Glomerular endothelial cell (primary cell): ENCODE measurements at places on chromosomes 5 and 9.

DNA sequence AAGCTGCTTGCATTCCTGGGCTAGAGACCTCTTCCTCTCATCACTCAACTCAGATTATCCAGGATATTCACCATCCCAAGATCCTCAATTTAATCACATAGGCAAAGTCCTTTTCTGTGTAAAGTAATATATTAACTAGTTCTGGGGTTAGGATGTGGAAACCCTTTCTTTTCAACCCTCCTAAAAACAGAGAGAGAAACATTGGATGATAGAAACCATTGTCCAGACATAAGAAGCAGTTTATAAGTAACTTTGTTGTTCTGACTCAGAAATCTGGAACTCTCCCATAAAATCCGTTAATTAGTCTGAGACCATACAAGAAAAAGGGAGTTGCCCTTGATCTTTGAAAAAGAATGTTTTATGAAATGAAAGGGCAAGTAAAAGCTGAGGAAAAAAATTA, 817.1 kb upstream of the CDH9 start:
- no peak for DNase-seq

DNA sequence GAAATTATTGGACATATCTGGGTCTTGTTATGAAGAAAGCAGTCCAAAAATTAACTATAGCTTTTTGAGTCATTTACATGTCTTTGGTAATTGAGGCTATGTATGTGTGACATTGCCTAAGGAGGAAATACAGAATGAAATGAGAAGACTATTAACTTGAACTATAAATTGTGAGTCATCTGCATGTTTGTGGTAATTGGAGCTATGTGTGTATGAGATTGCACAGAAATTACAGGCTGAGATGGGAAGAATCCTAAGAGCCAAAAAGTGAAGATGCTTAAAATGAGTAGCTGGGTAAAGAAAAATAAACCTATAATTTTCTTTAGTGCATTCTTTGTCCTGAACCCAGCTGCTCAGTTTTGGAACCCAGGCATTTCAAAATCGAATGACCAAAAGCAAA, 747.6 kb upstream of the EDIL3 start:
- no peak for DNase-seq

DNA sequence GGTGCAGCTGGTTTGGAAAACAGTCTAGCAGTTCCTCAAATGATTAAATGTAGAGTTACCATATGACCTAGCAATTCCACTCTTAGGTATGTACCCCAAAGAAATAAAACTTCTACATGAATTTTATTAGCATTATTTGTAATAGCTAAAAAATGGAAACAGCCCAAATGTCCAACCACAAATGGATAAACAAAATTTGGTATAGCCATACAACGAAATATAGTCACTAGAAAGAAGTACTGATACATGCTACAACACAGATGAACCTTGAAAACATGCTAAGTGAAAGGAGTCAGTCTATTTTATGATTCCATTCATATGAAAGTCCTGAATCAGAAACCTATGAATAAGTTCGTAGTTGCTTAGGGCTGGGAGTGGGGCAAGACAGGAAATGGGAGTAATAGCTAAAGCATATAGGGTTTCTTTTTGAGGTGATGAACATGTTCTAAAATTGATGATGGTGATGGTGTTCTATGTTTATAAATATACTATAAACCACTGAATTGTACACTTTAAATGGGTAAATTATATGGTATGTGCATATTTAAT, 6.3 kb downstream of the GDF9 start:
- DNase-seq: no peak

DNA sequence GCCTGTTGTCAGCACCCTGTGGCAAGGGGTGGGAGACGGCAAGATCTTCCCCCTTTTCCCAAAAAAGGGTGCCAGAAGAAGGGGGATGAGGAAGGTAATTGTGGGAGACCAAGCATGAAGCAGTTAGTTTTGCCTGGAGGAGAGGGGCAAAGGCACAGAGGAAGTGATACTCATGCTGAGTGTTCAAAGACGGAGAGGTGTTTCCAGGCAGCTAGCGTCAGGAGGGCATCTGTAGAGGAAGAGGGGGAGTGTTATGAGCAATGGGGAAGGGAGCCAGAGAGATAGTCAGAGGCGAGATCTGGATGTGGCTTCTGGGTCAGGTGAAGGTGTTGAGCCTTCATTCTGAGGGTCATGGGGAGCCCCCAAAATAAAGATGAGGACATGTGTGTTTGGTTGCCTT, 26.9 kb upstream of the ADAM19 start:
- DNase-seq: no peak

GRCh38 chr5:140347360-140347759, 957 bp upstream of the HBEGF start:
- DNase-seq: no peak

DNA sequence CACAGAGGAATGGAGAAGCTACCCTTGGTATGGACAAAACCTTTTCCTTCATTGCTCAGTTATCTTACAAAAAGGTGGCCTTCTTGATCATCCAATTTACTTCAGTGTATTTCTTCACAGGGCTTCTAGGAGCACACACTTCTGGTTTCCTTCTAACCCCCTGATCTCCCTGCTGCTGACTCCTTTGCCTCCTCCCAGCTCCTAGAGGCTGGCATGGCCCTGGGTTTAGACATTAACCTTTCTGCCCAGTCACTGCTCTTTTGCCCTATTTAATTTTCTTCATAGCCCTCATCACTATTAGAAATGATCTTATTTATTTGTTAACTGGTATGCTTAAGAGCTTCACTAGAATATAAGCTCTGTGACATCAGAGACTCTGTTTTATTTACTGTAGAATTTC, 63.2 kb downstream of the ANKRD55 start:
- DNase-seq: no peak

DNA sequence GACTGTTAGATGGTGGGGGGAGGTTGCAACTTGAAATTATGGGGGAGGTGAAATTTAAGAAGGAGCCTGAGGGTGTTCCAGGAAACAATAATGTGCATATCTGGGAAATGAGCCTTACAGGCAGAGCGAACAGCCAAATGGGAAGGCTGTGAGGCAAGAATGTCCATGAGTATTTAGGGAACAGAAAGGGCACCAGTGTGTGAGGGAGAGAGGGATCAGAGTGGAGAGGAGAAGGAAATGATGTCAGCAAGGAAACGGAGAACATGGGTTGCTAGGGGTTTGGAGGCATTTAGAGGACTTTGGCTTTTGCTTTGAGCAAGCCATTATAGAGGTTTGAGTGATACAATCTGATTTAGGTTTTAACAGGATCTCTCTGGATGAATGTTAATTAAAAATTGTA, 285.4 kb downstream of the TLE4 start:
- no peak for DNase-seq

GRCh38 chr5:140035881-140036280, 7.2 kb downstream of the NRG2 start:
- no peak for DNase-seq

GRCh38 chr5:150763023-150763769, 4.4 kb upstream of the DCTN4 start:
- no peak for DNase-seq

GRCh38 chr5:129899454-129899853, 4.8 kb upstream of the CHSY3 start:
- DNase-seq: no peak

DNA sequence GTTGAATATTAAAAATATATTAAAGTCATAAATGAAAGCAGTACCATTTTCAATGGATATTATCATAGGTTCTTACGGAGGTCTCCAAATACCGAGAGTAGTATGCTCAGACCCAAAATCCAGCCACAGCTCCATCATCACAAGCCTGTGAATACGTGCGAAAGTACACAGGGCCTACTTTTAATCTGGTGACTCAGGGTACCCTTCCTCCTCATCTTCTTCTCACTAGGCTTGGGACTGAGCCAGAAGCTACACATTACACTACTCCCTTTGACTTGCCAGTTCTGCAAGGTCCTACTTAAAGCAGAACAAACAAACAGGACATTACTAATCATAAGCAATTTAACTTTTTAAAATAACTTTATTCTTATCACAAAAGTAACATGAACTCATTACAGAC, 7.6 kb upstream of the RIC1 start:
- no peak for DNase-seq

- no peak for DNase-seq
Measured at GRCh38 chr5:96651047-96651446, 11.1 kb upstream of the CAST start.

DNA sequence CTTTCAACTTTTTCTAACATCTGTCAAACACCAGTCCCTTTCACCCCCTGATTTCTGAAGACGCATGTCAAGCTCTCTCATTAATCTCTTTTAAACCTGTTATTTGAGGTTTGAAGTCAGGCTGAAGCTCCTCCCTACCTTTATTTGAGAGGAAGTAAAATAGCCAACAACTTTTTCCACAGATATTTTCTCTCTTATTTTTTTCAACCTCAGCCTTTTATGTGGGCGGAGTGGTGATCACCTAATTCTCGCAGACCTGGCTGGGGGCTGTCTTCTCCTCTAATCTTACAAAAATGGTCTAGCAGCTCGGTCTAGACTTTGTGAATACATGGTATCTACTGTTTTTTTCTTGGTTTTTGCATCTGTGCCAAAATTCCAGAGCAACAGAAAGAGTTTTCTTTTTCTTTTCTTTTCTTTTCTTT, 395.7 kb upstream of the ACTBL2 start:
- no peak for DNase-seq

- no peak for DNase-seq
Measured at GRCh38 chr5:127358740-127359139, 68.1 kb downstream of the MEGF10 start.

DNA sequence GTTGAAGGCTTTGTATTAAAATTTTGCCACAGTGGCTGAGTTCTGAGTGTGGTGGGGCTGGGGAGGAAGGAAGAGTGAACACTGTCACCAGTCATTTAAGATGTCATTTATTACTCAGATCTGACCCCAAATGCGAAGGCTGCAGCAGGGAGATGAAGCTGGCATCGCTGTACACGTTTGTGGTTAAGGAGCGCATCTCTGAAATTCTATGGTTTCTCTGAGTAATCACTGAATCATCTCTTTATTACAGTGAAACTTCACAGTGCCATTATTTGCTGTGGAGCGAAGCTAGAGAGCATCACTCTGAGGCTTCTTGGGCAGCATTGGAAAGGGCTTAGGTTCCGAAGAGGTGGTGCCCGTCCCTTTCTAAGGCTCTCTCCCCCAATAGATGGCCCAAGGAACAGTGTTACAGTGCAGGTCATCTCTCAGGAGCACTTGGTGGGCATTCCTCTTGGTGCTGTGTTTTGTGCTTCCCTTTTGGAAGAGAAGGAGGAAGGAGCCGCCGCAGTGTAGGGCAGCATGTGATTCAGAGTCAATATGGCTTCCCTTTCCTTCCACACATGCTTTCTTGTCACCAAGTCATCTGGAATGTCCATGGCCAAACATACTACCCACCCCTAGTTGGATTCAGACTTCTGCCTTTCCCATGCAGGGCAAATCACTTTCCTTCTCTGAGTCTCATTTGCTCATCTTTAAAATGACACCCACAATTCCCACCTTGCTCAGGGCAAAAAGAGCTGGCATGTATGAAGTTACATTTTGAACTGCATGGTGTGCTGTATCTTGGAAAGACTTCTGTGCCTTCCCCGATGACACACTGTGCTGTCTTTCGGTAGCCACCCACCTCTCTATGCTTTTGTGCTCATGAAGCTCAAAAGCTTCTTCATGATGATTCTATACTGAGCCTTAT, 9.3 kb upstream of the TEX48 start:
- no peak for DNase-seq

DNA sequence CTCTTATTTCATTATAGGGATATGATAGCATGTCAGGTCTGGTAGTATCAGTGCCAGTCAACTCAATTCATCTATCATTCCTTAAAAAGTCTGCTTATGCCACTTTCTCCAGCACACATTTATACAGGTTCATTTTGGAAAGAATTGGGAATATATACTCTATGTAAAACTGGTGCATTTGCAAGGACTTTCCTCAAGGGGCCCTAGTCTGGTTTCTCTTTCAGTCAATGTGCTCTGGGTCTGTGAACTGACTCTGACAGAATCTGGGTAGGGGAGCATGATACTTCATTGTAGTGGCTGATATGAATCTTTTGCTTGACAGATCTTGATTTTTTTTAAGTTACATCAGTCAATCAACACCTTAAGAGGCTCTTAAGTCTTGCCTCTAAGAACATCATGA, 313.9 kb downstream of the HTR1A start:
- DNase-seq: no peak

DNA sequence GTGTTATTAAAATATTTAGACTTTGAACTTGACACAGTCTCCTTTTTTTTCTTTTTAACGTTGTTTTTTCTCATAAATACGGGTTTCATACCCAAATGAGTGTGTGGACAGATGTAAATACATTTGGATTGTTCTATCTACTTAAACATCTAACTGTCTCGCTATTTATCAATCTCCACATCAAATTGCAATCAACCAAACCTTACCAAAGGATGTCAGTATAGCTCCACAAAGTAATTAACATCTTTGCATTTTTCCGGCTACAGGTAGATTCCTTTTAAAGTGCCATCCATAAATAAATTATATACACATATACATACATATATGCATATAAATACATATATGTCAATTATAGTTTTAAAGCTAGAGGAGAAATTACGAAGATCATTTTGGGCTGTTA, 705 bp upstream of the CDH10 start:
- DNase-seq: no peak

- DNase-seq: no peak
Measured at GRCh38 chr5:82364497-82364896, 86.3 kb upstream of the RPS23 start.

- DNase-seq: no peak
Measured at GRCh38 chr5:132437604-132438266, 52.8 kb downstream of the IRF1 start.

GRCh38 chr5:59439303-59439702, 454.2 kb downstream of the PDE4D start:
- no peak for DNase-seq

GRCh38 chr9:94899464-94900221, 173.1 kb downstream of the AOPEP start:
- no peak for DNase-seq

DNA sequence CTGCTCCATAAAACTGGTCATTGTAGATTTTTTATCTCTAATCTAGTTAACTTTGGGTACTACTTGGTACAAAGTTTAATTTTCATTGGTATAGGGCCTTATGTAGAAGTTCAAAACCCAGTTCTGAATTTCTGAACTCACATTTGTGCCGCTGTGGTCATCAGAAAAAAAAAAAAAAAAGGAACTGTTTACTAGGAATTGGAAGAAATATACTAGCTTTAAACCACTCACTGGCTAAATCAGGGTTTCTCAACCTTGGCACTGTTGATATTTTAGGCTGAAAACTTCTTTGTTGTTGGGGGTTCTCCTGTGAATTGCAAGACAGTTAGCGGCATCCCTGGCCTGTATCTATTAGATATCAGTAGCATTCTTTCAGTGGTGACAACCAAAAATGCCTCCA, 4.1 kb upstream of the ZFYVE16 start:
- DNase-seq: no peak

GRCh38 chr5:154647114-154647760, 107.9 kb upstream of the LARP1 start:
- no peak for DNase-seq

GRCh38 chr9:106800701-106801270, 62.2 kb upstream of the ZNF462 start:
- DNase-seq: no peak

- DNase-seq: no peak
Measured at GRCh38 chr5:96247097-96247701, 185.8 kb downstream of the PCSK1 start.

DNA sequence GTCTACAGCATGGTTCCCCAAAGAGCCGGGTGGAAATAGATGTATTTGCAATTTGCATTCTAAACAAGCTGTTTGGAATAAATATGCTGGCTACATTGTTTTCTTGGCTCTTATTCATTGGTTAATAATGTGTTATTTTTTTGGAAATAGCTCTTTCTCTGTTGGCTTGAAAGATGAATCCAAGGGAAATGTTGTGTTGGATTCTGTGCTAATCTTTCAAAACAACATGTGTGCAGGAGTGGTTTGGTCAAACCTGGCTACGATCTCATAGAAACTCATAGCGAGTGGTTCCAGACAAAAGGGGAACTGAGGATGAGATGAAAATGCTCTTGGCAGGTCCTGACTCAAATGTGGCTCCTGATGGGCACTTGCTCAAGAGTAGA, 63.7 kb upstream of the CXCL14 start:
- DNase-seq: no peak
